ENCODE measurements at places on chromosomes 3 and 15. TPM values are rescaled to one million over a fixed set of nuclear protein-coding genes. Genes with fewer than 3 reads are reported as not detected.

- H3K4me3 ChIP-seq, result no peak overlapping the region
- no peaks in the 10 kb centered on the region for H3K4me1 ChIP-seq
- no peaks in the 10 kb centered on the region for H3K36me3 ChIP-seq
- no peak for DNase-seq
Measured at GRCh38 chr3:98839846-98840245, 61.6 kb downstream of the DCBLD2 start.

DNA sequence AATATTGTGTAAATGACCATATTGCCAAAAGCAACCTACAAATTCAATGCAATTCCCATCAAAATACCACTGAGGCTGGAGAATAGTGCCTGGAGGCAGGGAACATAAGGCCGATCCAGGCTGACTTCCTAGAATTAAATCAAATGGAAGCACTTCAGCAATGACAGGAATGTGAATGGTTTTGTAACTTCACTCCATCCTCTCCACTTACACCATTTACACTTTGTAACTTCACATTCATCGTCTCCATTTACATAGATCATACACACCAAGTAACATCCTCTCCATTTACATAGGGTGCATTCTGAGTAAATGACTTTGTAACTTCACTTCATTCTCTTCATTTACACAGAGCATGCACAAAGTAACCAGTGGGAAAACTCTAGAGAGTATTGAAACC is 11.6 kb downstream of the STRIT1 start:
- H3K4me1 ChIP-seq, result no peaks in the 10 kb centered on the region
- no peak for DNase-seq
- no peak overlapping the region for H3K4me3 ChIP-seq
- H3K27ac ChIP-seq, result no peak overlapping the region

GRCh38 chr3:51729042-51729633 is 22.3 kb downstream of the GRM2 start:
- H3K4me3 ChIP-seq, result no peak overlapping the region
- no peak for DNase-seq
- H3K27ac ChIP-seq, result no peak overlapping the region
- H3K27me3 ChIP-seq, result no peaks in the 10 kb centered on the region

DNA sequence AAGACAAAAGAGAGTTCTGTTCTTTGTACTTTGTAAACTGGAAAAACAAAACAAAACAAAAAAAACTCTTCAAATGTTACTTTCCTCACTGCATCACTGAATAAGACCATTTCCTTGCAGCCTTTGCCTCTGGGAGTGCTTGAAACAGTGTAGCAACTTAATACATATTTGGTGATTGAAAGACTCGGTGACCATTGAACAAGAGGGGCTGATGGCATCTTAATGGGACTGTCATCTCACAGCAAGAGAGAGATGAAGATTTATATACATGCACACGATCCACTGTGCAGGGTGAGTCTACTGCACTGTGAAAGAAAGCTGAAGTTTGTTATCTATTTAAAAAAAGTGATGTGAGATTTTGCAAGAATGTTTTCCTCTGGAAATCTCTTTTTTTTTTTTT is 111.9 kb upstream of the KLHL25 start:
- DNase-seq, result no peak
- H3K4me3 ChIP-seq, result no peak overlapping the region
- no peak overlapping the region for H3K27ac ChIP-seq

- no peak for DNase-seq
- no peaks in the 10 kb centered on the region for H3K36me3 ChIP-seq
- no peaks in the 10 kb centered on the region for H3K4me1 ChIP-seq
- H3K27ac ChIP-seq, result no peak overlapping the region
- H3K4me3 ChIP-seq, result no peak overlapping the region
- no peaks in the 10 kb centered on the region for H3K27me3 ChIP-seq
Measured at GRCh38 chr3:191296041-191296541, 33.1 kb upstream of the CCDC50 start.

DNA sequence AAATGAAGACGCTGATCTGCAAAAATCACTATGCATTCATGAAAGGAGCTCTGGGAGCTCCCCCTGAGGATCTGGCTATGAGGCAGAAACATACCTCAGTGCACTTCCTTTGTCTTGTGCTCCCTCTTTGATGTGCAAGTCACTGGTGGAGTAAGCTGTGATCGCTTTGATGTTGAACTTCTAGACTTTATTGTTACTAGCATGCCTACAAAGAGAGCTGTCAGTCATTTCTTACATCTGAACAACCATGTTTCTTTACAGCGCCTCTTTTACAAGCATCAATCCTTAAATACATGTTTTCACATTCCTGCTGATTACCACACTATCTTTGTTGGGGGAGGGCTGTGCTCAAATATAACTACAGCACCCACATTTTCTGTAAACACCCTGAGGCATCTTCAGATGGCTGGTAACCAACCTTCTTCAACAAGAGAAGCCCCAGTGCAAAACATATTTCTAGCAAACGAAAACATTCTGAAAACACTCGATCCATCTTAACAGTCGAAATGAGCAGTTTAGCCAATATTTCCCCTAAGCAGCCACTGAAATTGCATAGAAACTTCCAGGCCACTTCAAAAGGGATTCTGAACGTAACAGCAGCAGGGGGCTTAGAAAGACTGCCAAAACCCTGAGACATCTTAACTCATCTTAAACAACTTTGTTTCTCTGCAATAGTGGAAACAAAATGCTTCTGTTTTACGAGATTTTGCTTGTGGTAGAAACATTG is 101.9 kb upstream of the ICE2 start:
- no peak for DNase-seq
- peak overlapping the region; percentile 47 for H3K27ac ChIP-seq
- no peak overlapping the region for H3K4me3 ChIP-seq
- no peaks in the 10 kb centered on the region for H3K36me3 ChIP-seq
- peaks cover 55% of the 10 kb centered on the region for H3K4me1 ChIP-seq
- no peaks in the 10 kb centered on the region for H3K27me3 ChIP-seq

- H3K27me3 ChIP-seq, result no peaks in the 10 kb centered on the region
- peak; percentile 38 for DNase-seq
- H3K27ac ChIP-seq, result no peak overlapping the region
- no peak overlapping the region for H3K4me3 ChIP-seq
Measured at GRCh38 chr3:172289583-172289982, 158.7 kb downstream of the GHSR start.

GRCh38 chr3:157578181-157578580 is 75.0 kb upstream of the VEPH1 start:
- H3K27me3 ChIP-seq, result no peaks in the 10 kb centered on the region
- H3K27ac ChIP-seq, result no peak overlapping the region
- no peak overlapping the region for H3K4me3 ChIP-seq

DNA sequence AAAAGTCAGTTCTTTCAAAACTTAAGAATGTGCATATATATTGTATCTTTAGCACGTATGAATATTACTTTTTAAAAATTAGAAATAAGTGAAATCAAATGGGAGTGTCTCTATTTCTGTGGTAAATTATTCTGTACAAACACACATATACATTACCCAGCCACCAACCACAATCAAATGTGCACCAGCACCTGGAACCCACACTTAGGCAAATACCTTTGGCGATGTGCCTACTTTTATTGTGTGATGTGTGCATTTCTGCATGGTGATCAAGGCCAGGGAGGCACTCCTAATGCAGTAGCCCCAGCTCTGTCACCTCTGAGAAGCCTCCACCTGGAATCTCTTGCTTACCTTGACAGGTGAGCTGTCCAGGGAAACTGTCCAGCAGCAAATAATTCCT is 76.9 kb downstream of the PIK3R4 start:
- no peak for DNase-seq
- no peak overlapping the region for H3K27ac ChIP-seq
- H3K36me3 ChIP-seq, result no peaks in the 10 kb centered on the region
- no peak overlapping the region for H3K4me3 ChIP-seq

DNA sequence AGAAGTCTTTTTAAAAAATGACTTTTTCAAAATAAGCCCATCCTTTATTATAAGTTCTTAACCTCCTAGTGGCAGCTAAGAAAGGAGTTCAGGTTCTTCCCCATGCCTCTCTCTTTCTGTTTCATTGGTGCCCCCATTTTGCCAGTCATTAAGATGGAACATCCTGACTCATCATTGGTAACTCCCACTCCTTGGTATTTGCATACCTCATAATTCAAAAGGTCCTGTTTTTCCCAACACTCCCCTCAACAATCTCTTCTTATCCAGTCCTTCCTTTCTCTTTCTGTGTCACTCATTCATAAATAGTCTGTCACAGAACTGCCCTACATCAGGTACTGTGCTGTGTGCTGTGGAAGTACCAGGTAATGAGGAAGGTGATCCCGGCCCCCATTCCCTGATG is 394.0 kb downstream of the FOXP1 start:
- H3K36me3 ChIP-seq, result no peaks in the 10 kb centered on the region
- no peak overlapping the region for H3K27ac ChIP-seq
- no peak for DNase-seq
- H3K4me3 ChIP-seq, result no peak overlapping the region

DNA sequence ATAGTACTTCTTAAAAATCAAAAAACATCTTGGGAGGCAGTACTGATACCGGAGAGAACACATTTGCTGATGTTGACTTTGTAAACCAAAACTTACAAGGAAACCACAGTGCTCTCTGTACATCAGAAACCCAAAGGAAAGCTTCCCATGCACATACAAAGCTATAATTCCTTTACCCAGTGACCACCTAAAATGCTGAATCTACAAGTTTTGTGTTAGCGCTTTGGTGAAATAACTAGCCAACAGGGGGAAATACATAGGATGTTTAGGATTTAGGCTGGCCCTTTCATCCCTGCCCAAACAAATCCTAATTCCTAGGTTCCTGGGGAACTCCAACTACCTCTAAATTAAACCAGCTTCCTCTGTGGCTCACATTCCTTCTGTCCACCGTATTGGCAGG is 15.3 kb upstream of the SPG21 start:
- no peak overlapping the region for H3K4me3 ChIP-seq
- no peaks in the 10 kb centered on the region for H3K36me3 ChIP-seq
- DNase-seq, result no peak
- H3K27ac ChIP-seq, result no peak overlapping the region
- H3K4me1 ChIP-seq, result no peaks in the 10 kb centered on the region

GRCh38 chr3:14784087-14784681 is 34.6 kb upstream of the FGD5 start:
- no peak for DNase-seq
- H3K4me1 ChIP-seq, result no peaks in the 10 kb centered on the region
- H3K36me3 ChIP-seq, result no peaks in the 10 kb centered on the region
- H3K27me3 ChIP-seq, result no peaks in the 10 kb centered on the region

- no peak overlapping the region for H3K27ac ChIP-seq
- H3K36me3 ChIP-seq, result no peaks in the 10 kb centered on the region
Measured at GRCh38 chr3:38689346-38689745, 39.9 kb upstream of the SCN5A start.

DNA sequence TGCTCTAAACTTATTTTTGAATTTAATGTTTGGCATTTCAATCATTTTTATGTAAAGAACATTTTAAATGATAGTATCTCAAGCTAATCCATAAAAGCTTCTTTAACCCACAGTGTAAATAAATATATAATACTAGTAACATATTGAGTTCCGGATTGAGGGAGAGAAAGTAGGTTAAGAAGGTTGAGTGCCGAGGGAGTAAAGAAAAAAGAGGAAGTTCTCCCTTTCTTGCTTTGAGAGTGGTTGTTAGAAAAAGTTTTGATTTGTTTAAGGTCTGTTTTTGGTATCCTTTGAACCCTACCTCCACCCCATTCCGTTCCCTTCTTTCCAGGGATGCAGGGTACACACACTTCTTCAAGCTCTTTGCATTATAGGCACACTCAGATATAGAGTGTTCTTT is 130.8 kb downstream of the VPS8 start:
- H3K36me3 ChIP-seq, result no peaks in the 10 kb centered on the region
- H3K27ac ChIP-seq, result no peak overlapping the region
- H3K27me3 ChIP-seq, result no peaks in the 10 kb centered on the region
- no peak for DNase-seq
- no peaks in the 10 kb centered on the region for H3K4me1 ChIP-seq

- H3K36me3 ChIP-seq, result no peaks in the 10 kb centered on the region
- H3K27ac ChIP-seq, result no peak overlapping the region
- DNase-seq, result no peak
Measured at GRCh38 chr3:141994856-141995255, 118.4 kb downstream of the ATP1B3 start.

DNA sequence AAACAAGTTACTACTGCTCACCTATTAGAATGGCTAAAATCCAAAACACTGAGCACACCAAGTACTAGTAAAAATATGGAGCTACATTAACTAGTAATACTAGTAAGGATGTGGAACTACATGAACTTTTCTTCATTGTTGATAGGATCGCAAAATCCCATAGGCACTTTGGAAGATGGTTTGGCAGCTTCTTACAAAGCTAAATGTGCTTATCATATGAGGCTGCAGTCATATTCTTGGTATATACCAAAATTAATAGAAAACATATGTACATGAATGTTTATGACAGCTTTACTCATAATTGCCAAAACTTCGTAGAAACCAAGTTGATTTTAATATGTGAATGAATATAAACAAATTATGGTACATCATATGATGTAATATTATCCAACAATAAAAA is 366.8 kb upstream of the KCNMB2 start:
- H3K27ac ChIP-seq, result no peak overlapping the region
- H3K27me3 ChIP-seq, result no peaks in the 10 kb centered on the region
- no peak for DNase-seq
- H3K4me3 ChIP-seq, result no peak overlapping the region

DNA sequence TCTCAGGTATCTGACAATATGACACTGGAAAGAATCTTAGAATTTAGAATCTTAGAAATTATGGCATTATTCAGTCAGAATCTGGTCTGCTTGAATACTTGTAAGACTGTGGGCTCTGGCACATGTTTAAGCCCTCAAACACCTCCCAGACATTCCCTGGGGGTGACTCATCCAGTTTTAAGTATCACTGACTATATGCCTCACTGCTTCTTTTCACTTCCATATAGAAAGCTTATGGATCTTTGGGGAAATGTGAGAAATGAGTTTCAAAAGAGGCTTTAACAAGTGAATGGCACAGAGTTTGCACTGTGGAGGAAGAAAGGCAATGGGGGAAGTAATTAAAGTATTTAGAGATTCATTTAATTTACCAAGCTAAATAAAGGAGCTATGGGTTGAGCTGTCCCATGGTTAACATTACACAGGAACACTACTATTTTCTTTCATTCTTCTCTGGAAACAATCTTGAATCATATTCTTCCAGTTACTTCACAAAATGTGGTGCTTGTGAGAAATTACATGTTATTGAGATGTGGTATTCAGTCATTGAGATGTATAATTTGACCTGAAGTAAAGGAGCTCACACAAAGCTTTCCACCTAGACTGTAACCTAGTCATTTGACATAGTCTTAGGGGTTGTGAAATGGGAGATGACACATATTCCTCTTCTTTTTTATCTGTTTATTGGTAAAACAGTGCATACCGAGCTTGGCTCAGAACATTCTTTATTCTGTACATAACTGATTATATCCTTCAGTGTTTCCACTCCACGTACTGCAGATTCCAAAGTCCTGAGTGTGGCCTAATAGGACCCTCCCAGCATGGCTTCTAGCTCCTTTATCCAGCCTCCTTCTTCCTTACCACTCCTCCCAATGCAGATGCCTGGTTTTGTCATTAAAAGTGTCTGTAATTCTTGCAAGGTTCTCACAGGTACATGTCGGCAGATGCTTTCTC is 544.6 kb upstream of the NECTIN3 start:
- no peak overlapping the region for H3K4me3 ChIP-seq
- DNase-seq, result no peak
- no peak overlapping the region for H3K27ac ChIP-seq
- H3K27me3 ChIP-seq, result no peaks in the 10 kb centered on the region

VWA5B2 gene
- total RNA-seq, result 15.8 TPM

NPAP1 gene
- total RNA-seq, result 0.33 TPM

PLIN1 gene
- 13.0 TPM for total RNA-seq

LINGO1 gene
- total RNA-seq, result 0.78 TPM

COL6A5 gene
- total RNA-seq, result not detected

ZBBX gene
- total RNA-seq, result not detected

SLC24A5 gene
- total RNA-seq, result not detected

Data from body of pancreas (tissue), 4 donors.